ENCODE measurements at places on chromosomes 2 and 18.

- no peak for DNase-seq
Measured at GRCh38 chr2:203859030-203859789, 8.4 kb upstream of the CTLA4 start.

GRCh38 chr2:218927876-218928275, 31.6 kb upstream of the CDK5R2 start:
- no peak for DNase-seq

GRCh38 chr18:79395761-79396404, at the start of gene NFATC1:
Gene NFATC1 (plus strand): TSS chr18:79395930. CDS start chr18:79396225, 295 bp downstream.
- no peak for DNase-seq

DNA sequence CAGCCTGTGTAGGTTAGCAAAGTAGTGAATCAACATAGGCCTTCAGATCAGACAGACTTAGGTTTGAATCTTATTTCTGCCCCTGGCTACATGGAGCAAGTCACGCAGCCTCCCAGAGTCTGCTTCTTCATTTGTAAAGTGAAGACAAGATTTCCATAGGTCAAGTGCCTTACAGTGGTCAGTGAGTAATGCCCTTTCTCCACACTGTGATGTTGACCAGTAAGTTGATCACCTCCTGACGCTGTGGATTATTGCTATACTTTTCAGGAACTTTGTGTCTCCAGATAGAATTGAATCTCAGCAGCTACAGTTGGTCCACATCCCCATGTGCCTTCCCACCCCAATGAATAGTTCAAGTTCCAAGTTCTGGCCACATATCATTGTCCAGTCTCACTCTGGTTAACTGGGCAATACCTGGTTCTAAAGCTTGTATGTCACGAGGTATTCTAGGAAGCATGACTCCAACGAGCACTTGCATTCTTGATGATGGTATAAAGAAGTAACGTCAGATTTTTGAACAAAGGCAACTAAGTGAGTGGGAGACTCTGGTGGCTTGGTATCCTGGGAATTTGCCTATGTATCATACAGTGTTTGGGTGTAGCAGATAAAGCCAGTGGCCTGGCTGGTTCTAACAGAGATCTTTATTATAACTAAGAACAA, 2.1 kb upstream of the CLIP4 start:
- no peak for DNase-seq

DNA sequence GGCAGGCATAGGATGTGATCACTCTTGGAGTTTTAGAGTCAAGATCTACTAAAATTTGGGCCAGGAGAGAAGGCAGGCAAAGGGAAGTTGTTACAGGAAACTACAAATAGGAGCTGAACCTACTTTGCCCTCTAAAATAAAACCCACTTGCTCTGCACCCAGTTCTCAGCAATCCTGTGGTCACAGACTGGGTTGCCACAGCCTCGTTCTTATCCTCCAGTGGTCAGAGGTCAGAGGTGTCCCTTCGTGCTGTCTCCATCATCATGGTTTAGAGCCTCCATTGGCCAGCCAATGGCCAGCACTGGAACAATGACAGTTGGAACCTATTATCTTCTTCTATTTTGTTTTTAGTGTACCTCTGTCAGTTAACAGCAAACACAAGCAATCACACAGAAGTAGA, 90.7 kb upstream of the TNP1 start:
- no peak for DNase-seq

- no peak for DNase-seq
Measured at GRCh38 chr18:10168477-10168876, 254.7 kb downstream of the VAPA start.

GRCh38 chr2:218880102-218880858, at the start of gene WNT10A:
Gene WNT10A (plus strand): TSS chr2:218880852. CDS start chr2:218880996, 144 bp downstream.
- DNase-seq: peak; percentile 30

- no peak for DNase-seq
Measured at GRCh38 chr2:173043476-173043875, 32.2 kb upstream of the MAP3K20 start.

DNA sequence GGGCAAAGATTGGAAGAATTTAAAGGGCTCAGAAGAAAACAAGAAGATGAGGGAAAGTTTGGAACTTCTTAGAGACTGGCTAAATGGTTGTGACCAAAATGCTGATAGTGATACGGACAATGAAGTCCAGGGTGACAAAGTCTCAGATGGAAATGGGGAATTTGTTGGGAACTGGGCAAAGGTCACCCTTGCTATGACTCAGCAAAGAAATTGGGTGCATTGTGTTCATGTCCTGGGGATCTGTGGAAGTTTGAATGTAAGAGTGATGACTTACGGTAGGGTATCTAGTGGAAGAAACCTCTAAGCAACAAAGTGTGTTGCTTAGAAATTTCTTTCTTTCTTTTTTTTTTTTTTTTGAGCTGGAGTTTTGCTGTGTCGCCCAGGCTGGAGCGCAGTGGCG, 6.0 kb upstream of the IL1A start:
- DNase-seq: no peak

DNA sequence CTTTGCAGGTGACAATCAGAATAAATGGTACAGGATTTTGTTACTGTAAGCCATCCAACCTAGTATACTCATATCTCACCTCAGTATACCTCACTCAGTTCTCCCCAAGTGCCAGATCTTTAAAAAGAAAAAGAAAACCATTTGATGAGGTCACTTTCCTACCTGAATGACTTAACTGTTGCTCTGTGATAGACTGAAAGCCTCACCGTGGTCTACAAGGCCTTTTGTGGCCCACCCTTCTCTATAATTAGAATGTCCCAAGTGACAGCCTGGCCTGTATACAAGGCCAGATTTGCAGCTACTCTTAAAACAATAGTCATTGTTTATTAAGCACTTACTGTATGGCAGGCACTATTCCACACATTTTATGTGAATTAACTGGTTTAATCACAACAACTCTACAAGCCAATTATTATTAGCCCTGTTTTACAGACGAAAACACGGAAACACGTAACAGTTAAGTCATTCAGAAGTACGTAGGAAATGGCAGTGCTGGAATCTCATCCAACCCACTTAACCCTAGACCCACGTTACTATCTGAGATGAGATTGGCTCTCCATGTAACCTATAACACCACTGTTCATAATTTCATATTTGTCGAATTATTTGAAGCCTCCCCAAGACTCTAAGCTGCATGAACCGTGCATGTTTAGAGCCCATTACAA, 28.3 kb downstream of the PKP4 start:
- no peak for DNase-seq

- DNase-seq: no peak
Measured at GRCh38 chr2:175464311-175464670, 282.8 kb upstream of the ATP5MC3 start.

DNA sequence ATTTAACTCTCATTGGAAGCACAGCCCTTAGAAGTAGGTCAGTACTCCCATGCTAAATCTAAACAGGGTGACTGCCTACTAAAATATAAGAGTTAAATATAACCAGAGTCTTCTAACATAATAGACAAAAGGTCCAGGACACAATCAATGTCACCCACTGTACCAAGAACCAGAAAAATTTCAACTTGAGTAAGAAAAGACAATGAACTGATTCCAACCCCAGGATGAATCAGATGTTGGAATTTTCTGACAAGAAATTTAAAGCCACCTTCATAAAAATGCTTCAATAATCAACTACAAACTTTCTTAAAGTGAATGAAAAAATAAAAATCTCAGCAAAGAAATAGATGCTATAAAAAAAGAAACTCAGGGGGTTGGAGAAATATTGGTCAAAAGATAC, 71.3 kb upstream of the NPAS2 start:
- no peak for DNase-seq

GRCh38 chr2:20823917-20824316, 1.0 kb upstream of the LDAH start:
- DNase-seq: no peak

DNA sequence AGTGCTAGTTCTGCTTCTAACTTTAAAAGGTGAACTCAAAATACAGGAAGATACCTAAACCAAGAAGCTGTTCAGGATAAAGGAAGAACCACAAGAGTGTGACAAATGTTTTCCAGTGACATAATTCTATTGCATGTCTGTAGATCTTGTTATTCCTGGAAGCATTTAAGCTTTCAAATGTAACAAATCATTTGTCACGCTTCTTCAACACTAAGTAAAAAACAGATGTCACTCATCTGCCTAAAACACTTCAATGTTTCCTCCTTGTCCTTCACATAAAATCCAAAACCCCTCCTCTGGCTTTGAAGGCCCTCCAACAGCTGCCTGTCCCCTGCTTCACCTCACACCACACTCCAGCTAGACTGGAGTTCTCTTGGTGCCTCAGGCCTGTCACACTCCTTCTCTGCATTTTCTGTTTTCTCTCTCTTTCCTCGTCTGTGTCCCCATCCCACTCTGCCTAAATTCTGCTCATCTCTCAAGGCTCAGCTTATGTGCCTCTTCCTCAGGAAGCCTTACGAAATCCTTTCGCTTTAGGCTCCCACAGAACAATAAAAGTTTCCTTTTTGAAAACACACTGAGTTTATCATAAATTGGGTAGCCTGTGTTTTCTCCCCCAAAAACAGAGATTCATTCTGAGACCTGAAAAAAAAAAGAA, 6.4 kb upstream of the CLEC4F start:
- no peak for DNase-seq

DNA sequence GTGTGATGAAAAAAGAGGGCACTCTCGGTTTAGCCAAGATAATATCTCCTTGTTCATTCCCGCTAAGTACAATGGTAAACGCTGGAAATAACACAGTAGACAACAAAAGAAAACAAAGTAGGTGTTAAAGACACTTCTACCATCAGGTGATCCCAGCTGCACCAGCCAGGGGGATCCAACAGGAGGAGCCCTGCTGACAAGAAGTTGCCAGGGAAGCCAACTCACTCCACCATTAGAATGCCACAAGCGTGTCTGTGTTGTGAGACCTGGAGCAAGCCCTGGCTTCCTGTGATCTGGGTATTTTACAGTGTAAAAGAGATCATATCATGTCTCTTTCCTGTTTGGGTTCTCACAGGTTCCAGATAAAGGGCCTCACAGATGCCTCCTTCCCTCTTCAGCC, 117.0 kb downstream of the GRB14 start:
- no peak for DNase-seq

DNA sequence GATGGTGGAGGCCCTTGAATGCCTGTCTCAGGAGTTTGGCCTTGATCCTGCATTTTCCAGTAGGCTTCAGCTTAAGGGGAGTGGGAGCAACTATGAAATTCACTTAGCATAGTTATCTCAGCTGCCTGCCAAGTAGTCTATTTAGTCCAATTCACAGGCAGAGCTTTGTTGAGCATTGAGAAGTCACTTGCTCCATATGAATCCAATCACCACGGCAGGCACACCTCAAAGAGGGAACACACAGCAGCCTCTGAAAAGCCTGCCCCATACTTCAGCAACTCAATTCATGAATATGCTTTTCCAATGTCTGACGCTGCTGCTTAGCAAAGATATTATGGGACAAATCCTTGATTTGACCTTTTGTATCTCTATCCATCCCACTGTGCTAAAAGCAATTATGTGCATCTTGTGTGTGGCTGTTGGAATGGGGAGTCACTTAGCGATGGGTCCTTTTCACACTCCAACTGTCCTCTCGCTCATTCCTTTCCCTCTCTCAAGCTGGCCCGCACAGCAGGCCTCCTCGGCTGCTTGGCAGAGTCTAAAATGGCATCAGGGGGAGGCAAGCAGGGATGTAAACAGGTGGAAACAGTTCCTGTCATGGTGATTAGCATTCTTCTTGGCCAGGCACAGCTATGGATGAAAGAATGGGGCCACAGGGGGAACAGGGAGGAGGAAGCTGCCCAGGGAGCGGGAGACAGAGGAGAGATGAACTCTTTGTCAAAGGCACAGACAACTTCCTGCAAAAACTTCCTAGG, 56.0 kb upstream of the LRPPRC start:
- DNase-seq: no peak

Measured in thymus (tissue), 14 donors.